ENCODE measurements at places on chromosomes 5 and 9.
A peak's percentile ranks its signal among the peaks of the same experiment; 100 is the strongest.

- DNase-seq, result no peak
Measured at GRCh38 chr5:29924107-29924506, 1269.4 kb upstream of the CDH6 start.

DNA sequence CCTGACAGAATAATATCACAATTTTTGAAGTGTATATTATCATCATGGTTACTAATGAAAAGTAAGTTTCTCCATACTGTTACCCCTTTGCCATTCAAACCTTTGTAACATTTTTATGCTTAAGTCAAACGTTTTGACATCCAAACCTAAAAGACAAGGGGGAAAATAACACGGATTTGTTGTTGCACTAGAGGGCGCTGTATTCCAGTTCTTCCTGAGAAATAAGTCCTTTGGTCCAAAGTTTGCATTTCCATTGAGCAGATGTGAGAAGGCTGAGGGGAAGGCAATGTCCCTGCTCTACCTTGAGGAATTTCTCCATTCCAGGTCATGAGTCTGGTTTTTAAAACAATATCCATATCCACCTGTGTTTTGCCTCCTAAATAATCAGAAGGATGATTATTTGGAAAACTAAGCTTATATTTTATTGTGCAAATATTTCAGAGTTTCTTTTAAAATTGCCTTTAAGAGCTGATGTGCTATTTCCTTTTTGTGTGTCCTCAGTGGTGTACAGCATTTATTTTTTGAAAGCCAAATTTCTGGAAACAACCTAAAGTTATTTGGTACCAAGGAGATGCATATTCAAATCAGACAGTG lies 9.7 kb downstream of the LECT2 start:
- DNase-seq, result peak; percentile 16

GRCh38 chr5:10786835-10787234 lies 25.8 kb upstream of the DAP start:
- DNase-seq, result no peak

- DNase-seq, result no peak
Measured at GRCh38 chr9:2771661-2772060, 54.4 kb downstream of the KCNV2 start.

- DNase-seq, result no peak
Measured at GRCh38 chr5:137360607-137361006, 138.5 kb downstream of the SPOCK1 start.

- no peak for DNase-seq
Measured at GRCh38 chr9:110952540-110952859, 85.8 kb downstream of the LPAR1 start.

GRCh38 chr5:76500633-76501393 lies 97.7 kb downstream of the IQGAP2 start:
- DNase-seq, result no peak

GRCh38 chr9:104606152-104606551 lies 725 bp upstream of the OR13C2 start:
- no peak for DNase-seq

DNA sequence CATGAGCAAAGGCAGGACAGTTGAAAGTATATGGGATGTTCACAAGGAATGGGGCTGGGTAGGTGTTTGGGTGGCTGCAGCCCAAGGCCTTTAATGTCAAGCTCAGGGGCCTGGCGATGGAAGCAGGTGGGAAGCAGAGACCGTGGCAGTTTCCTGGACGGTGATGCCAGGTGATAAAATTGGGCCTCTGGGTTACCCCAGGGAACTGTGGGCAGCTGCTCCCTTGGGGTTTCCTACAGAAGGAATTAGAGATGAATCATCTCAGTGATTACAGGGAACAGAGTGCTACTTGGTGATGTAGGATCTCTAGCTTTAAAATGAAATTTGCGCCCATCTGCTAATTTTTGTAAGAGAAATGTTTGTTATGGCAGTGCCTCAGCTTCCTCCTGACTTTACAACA lies 39.2 kb downstream of the TSTD2 start:
- no peak for DNase-seq

- no peak for DNase-seq
Measured at GRCh38 chr9:78292716-78293497, 4.0 kb upstream of the PSAT1 start.

DNA sequence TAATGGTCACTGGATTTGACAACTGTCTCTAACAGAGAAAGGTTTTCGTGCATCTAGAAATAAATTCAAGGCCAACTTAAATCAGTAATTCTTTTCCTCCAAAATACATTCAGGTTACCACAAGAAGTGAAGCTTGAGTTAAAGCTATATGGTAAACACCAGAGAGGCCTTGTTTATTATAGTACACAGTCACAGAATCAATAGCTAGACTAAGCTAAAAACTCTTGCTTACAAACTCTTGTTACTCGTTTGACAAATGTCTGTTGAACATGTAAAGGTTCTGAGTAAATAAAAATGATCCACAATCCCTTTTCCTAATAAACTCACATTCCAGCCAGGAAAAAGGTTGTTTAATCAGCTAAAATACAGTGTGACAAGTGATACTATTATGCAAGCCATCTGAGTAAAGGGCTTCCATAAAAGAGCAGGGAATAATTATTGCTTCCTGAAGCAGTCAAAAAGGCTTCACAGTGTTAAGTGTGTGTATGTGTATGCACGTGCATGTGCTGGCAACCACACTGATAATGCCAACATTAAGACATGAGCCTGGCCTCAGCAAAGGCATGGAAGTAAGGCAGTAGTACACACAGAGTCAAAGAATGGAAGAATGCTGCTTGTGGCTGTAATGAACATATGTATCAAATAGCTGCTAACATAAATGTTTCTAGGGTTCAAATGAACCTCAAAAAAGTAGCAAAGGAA lies 12.8 kb downstream of the PTAR1 start:
- DNase-seq, result no peak

DNA sequence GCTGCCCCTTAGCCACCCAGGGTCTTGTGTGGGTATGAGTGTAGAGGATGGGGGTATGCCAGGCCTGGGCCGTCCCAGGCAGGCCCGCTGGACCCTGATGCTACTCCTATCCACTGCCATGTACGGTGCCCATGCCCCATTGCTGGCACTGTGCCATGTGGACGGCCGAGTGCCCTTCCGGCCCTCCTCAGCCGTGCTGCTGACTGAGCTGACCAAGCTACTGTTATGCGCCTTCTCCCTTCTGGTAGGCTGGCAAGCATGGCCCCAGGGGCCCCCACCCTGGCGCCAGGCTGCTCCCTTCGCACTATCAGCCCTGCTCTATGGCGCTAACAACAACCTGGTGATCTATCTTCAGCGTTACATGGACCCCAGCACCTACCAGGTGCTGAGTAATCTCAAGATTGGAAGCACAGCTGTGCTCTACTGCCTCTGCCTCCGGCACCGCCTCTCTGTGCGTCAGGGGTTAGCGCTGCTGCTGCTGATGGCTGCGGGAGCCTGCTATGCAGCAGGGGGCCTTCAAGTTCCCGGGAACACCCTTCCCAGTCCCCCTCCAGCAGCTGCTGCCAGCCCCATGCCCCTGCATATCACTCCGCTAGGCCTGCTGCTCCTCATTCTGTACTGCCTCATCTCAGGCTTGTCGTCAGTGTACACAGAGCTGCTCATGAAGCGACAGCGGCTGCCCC lies 2.6 kb downstream of the SLC35A4 start:
- DNase-seq, result no peak

DNA sequence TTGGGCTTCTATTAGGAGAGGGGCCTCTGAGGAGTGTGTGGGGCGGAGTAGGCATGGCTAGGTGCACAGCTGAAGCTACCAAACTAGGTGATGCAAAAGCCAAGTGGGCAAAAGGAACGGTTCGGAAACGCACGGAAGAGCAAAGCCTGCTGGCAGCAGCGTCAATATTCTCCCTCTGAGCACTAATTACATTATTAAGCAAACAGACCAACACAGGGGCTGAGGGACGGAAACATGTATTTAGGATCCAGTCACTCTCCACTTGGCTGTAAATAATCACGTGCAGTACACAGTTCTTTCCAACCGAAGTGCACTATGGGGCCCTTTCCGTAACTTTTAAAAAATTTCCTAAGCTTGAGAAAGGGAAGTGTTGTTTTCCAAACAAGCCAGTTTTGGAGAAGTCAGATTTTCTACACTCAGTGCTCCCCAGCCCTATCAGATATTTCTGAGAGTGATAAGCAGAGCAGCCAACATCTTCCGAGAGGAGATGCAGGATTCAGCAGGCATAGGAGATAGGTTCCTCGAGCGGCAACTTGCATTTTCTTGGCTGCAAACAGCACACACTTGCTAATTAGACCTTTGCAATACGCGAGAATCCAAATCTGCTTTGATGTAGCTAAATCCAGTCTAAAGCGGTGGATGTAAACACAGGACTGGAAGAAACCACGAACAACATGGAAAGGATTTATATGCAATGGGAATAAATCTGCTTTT lies 217.2 kb upstream of the TBCA start:
- no peak for DNase-seq

- no peak for DNase-seq
Measured at GRCh38 chr5:123371575-123372179, 51.5 kb downstream of the CEP120 start.

DNA sequence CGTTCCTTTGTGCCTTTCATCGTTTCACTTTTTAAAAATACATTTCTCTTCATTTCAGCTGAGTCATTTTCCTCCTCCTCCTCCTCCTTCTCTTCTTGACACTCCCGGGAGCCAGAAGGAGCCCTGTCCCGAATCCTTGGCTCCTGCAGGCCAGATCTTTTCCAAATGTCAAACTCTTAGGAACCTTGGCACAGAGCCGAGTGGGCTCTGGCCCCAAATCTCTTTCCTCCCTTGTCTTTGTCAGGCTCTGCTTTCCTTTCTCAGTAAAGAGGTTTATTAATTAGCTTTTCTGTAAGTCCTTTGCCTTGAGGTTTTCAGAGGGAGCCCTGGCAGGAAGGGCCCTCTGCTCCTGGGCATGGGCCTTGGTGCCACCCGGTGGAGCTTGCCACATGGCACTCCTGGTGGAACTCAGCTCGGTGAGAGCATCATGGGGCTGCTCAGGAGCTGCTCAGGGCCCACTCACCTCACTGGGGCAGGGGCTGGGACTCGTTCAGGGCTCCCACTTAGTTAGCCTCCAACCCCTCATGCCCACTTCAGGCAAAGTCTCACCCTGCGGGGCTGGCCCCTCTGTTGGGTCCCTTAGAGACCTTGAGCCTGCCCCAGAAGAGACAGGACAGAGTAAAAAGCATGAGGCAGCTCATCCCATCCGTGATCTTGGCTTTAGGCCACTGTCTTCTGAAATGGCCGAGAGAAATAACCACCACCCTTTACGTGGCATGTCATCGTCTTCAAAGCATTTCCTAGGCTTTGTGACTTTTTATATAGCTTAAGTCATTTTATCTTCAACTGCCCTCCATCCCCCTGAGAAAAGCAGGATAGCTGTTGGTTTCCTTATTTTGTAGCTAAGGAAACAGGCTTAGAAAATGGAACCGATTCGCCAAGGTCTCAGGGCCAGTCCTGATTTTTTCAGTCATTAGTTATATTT lies 17.1 kb downstream of the STC2 start:
- DNase-seq, result no peak

GRCh38 chr9:69175486-69175885 lies 1.4 kb downstream of the TJP2 start:
- DNase-seq, result no peak

DNA sequence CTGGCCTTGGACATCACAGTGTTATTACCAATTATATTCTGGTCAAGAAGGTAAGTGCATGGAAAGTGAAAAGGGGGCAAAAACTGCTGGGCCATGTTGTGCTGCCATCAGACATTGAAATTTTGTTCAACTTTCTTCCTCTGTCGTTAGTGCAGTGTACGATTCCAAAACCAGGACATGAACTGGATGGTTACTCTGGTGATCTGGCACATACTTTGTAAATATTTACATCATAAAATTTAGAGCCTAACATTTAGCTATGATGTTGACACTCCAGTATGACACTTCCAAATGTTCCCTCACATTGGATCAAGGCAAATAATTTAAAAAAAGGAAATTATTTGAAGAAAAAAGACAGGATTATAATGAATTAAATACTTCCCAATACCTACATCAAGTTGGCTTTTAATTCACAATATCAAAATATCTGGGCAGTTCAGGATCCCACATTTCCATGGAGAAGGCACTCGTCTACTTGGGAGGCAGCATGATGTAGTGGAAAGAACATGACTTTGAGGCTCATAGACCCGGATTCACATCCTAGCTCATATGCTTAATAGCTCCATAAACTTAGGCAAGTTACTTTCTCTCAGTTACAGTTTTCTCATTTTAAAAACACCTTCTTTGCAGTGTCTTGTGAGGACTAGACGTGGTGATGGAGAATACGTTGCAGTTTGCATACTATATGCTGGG lies 342.5 kb upstream of the MPDZ start:
- DNase-seq, result no peak

DNA sequence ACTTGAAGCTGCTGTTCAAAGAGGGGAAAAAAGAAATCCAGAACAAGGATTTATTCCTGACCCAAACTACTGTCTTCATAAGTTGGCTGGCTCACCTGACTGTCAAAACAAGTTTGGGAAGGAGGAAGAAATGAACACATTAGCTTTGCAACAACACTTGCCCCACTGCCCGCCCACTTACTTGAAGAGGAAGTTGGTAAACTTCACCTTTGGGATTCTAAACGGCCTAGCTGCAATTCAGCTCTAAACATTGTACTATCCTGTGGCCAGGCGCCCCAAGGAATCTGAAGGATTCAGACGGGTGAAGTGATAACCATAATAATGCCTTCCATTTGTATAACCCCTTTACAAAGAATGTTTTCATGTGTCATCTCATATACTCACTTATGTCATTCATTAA lies 199.4 kb downstream of the ARRDC3 start:
- DNase-seq, result no peak

DNA sequence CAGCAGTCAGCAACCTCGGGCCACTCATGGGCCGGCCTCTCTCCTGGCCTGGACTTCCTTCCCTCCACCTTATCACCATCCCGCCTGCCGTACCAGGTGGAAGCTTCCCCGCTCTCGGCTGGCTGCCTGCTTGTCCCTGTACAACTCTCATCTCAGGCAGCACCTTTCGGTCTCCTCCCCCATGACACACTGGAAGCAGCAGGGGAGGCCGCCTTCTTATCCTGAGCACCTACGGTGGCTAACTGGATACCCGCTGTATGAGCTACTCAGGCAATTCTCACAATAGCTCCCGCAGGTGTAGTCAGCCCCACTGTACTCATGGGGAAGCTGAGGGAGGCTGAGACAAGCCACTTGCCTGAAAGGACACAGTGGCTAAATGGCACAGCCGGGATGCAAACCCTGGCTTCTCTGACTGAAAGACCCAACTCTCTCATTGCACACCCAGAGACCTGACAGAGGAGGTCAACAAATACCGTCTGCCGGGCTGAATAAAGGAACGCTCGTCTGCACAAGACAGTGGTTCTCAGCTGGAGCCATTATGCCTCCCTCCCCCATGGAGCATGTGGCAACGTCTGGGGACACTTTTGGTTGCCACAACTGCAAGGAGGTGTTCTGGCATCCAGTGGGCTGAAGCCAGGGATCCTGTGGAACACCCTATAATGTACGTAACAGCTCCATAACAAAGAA lies 9.6 kb downstream of the STK10 start:
- DNase-seq, result no peak

DNA sequence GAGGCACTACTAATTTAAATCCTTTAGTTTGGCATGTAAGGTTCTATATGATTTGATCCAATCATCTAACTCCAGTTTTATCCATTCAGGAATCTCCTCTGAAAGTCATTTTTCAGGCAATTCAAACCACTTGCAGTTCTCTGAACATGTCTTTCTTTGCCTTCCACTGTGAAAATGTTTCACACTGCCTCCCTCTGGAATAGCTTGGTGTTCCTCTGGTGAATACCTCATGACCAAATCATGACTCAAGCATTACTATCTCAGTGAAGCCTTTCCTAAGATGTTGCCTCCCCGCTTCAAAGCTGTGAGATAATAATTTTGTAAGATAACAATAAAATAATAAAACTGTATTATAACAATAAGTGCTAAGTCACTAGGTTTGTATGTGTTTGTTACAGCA lies 981.1 kb downstream of the DTWD2 start:
- no peak for DNase-seq

Data from right kidney (tissue), 9 donors.